ENCODE measurements at places on chromosomes 12 and 14.

GRCh38 chr12:31600252-31600651 lies 9.3 kb upstream of the DENND5B start:
- no peak for DNase-seq

DNA sequence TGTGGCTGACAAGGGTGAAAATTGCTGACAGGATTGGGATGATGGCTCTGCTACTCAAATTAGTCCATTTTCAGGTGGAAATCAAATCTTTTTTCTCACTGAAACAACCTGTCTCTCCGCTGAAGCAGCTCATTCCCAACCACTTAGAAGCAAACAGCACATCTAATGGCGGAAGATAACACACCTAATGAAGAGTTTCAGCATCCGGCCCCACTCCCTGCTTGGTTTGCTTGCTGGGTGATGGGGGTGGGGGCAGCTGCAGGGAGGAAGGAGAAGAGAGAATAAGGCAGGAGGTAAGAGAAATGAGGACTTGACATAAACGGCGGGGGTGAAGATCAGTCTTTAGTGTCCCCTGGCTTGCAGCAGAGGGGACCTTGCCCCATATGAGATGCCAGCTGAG lies 4.0 kb downstream of the SYNDIG1L start:
- no peak for DNase-seq

DNA sequence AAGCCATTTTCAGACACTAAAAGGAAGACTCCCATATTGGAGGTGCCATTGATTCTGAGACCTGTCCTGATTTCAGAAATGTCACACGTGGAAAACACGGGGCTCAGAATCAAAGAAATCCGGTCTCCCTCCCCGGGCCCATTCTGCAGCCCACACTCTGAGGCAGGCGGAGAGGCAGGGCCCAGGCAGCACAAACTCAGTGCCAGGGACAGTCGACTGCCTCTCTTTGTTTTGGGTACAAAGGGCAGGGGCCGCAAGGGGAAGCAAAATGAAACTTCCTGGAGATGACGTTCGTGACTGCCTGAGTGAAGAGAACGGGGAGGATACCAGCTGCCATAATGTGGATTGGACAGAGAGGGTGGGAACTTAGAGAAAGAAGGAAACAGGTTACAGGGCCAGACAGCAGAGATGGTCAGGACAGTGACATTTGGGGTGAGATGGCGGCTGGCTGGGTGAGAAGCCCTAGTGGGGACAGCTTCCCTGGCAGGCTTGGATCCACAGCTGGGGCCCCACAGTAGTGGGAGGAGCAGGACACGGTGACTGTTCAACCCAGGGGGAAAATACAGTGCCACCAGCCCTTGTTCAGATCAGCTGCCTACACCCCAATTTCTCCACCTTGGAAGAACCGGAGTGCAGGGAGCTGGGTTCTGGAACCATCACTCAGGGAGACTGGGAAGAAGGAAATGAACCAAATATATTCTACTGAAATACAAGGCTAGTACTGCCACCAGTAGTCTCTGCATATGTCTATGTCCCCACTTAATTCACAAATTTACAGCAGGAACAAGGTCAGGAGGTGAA lies 8.1 kb downstream of the GAPDH start:
- no peak for DNase-seq

DNA sequence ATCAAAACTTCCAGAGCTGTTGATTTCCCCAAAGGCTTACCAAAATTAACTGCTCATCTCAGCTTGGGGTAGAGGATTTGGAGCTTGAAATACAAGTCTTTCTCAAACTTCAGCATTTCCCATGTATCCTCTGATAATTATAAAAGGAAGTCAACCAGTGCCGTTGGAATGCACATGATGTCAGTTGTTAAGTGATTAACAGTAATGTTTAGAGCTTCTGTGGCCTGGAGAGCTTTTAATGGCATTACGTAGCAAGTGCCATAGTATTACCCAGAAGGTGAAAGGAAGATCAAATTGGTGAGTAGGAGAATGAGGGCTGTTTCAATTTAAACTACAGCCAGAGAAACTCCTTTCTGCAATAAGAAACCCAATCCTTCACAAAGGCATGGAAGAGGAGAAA lies 62.5 kb upstream of the PTPRR start:
- no peak for DNase-seq

DNA sequence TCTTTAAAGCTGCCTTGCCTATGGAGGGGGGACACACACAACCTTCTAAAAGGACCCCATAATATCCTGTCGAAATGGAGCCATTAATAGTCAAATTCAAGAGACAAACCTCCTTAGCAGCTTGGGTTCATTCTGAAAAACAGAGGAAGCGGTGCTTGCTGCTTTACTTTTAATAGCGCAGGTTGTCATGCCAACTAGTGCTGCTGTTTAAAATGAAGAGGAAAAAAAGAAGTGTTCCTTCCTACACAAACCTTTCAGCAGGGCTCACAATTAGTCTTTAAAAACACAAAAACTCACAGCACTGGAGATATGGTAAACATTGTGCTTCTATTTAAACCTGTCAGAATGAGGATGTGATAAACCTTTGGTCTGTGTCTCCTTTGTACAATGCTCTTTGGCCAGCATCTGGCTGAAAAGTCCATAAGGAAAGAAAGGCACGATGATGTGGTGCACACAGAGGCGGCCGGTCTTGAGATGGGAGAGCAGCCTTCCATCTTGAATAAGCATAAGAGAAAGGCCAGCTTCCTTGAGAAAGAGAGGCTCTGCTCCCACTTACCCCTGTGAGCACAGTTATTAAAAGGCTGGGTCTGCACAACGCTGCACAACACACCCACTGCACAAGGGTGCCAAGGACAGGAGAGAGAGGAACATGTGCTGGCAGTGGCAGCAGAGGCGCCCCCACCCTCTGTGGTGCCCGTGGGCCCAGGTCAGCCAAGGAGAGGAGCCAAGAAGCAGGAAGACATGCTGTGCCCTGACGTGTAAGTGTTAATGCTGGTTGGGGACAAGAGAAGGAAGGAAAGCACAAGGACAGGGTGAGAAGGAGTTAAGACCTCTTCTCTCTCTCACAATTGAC lies 144.6 kb downstream of the TTC7B start:
- no peak for DNase-seq

GRCh38 chr12:3751151-3752095 lies 1.5 kb downstream of the CRACR2A start:
- DNase-seq: no peak

- no peak for DNase-seq
These were observed 73.6 kb downstream of the GPR65 start for GRCh38 chr14:88078525-88078924.

DNA sequence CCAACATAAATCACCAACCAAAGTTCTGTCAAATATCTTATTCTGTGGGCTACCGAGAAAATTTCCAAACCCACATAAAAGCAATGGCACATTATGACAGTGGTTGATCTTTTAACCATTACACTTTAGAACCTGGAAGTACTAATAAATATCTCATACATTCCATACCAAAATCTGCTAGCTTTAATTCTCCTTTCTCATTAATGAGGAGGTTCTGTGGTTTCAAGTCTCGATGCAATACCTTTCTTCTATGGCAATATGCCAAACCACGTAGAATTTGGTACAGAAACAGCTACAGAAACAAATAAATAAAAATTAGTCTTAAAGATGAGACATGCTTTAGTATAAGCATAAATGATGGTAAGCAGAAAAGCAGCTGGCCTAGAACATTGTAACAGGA lies 100.7 kb downstream of the ELK3 start:
- no peak for DNase-seq

DNA sequence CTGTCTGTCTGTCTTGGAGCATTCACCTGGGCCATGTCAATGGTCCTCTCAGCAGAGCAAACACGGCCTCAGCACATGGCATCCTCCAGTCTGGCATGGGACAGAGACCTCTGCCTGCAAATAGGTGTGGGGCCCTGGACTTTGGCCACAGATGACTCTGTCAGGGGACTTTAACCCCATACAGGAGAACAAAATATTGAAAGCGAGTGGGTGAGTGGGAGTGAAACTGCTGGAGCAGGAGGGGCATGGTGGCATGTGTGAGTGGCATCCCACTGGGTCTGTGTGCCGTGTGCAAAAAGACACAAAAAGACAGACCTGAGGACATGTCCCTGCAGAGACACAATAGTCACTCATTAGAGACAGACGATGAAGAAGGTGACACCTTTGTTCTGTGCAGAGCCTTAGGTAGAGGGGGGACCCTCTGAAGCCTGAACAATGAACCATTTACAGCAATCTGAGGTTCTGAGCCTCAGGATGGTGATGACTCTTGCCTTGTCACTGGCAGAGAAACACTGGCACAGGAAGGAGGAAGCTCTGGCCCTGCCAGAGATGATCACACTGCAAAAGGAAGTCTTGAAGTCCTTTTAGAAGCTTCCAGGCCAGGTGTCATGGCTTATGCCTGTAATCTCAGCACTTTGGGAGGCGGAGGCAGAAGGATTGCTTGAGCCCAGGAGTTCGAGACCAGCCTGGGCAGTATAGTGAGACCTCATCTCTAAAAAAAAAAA lies 7.5 kb downstream of the LAG3 start:
- DNase-seq: no peak

DNA sequence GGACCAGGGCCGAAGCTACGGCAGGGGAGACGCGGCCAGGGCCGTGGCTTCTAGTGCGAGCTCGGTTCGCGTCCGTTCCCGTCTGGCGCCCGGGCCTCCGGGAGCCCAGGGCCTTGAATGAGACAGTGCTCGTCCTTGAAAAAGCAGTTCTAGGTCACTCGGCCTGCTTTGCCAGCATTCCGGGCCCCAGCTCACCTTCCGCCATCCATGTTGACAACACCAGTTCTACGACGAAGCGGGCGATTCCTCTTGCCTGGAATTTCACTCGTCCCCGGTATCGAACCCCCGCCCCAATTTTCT lies 4.5 kb downstream of the OR10AD1 start:
- no peak for DNase-seq

GRCh38 chr12:130461447-130461815 lies 123.7 kb downstream of the PIWIL1 start:
- no peak for DNase-seq

DNA sequence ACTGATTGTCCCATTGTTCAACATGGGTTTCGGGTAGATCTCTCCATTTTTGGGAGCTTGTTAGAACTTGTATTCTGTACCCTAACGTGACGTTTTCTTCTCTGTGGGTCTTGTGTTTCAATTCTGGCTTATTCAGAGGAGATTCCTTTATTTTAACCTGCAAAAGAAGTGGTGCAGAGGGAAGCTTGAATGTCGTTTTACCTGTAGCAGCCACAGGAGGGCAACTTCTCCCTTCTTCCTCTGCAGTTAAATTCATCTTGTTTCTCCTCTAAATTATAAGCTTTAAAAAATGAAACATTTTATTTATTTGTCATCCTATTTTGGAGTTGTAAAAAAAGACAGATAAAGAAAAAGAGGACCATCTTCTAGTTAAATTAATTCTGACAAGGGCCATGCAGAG lies 13.7 kb upstream of the CLEC4D start:
- no peak for DNase-seq

DNA sequence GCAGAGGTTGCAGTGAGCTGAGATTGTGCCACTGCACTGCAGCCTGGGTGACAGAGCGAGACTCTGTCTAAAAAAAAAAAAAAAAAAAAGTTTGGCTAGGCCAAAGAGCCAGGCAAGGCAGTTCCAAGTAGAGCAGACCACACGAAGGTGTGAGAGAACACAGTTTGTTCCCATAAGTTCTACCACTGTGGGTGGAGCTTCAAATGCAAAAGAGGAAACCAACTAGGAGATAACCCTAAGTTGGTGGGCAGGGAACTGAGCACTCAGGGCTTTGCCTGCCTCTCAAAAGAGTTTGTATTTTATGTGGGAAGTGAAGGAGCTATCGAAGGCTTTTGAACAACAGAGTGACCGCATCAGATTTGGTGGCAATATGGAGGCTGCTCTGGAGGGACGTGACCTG lies 15.1 kb downstream of the SOCS2 start:
- no peak for DNase-seq

DNA sequence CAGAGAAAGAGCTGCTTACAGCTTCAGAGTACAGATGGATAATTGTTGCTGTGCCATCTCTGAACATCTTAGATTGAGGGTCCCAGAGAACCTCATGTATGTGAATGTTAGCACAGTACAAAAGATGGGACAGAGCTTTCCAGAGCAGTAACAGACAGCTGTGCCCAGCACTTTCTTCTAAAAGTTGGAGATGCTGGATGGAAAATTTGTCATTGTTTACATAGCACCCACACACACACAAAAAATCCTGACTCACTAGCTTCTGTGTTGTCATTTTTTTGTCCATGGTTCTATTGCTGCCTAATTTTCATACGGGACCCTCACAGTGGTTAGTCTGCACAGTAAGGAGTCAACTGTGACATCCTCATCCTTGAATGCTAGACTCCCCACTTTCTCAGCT lies 374.7 kb downstream of the DIO2 start:
- no peak for DNase-seq

GRCh38 chr14:36069535-36069900 lies 107.0 kb downstream of the PTCSC3 start:
- no peak for DNase-seq

DNA sequence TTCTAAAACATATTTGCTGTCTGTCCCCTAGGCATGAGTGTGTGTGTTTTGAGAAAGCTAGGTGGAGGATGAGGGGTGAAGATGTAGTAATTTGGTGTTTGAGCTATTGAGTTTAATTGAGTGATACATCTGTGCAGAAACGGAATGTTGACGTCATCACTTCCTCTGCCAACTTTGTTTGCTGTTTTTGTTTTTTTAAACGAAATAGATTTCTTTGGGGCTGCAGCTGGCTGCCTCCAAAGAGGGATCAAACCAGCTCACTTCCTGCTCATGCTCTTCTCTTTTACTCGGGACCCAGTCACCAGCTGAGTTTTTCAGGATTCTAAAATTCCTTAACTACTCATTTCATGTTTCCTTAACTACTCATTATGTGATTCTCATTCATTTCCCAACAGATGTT lies 19.5 kb upstream of the CRACR2A start:
- no peak for DNase-seq

DNA sequence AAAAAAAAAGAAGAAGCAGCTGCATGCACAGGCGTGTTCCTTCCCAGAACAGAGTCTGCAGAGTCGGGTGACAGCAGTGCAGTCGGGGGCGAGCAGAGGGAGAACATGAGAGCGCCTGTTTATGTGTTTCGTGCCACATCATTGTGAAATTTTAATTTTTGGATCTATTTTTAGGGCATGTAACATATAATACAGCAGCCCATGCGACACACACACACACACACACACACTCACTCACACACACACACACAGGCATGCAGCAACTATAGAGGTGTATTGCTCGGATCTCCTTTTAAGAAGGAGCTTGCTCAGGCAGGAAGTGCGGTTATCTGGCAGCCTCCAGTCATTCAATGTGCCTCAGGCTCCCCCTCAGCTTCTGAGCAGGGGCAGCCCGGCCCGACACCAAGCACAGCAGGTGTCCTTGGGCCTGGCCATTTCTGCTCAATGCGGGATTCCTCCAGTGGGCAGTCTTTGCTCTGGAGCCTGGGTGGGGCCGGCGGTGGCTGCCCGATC lies 71.8 kb downstream of the ZNF664 start:
- no peak for DNase-seq

DNA sequence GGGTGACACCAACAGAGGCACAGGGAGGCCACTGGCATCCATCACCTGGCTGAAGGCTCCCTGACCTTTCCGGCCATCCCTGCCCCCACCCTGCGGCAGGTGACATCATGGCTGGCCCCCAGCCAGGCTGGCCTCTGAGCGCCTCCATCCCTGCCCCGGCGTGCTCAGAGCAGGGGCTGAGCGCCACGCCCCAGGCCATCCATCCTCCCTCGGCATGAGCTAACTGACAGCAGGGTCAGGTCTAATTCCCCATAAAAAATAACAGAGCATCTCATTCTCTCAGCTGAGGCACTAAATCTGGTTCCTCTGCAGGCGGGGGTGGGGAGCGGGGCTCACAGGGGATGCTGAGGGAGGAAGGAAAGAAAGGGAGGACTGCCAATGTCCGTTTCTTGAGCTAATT lies 50.7 kb downstream of the PRIMA1 start:
- DNase-seq: no peak

GRCh38 chr14:99073431-99073830 lies 198.6 kb downstream of the BCL11B start:
- no peak for DNase-seq
